ENCODE measurements at places on chromosomes 1 and 21.
A peak's percentile ranks its signal among the peaks of the same experiment; 100 is the strongest.

DNA sequence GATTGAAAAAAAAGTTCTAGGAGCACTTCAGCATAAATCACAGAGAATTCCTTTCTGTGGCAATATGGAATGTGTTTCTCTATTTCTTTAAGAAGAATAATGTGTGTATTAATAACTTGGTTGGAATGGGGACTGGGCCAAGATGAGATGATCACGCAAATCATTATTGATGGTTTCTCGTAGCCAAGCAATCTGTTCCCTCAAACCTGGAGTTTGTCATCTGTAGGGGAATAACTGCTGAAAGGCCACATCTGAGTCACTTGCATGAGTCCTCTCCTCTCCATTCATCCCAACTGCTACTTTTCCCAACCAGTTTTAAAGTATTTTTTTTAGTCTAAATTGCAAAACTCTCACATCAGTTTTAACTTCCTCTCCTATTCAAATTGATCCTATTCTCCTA is 480.4 kb downstream of the PLPP3 start:
- DNase-seq: no peak

GRCh38 chr1:97647776-97648175 is 273.1 kb downstream of the DPYD start:
- DNase-seq: no peak

- DNase-seq: no peak
These were observed 93.5 kb downstream of the PGBD5 start for GRCh38 chr1:230332575-230333066.

- peak; percentile 99 for DNase-seq
These were observed at the start of gene TMEM9 for GRCh38 chr1:201154389-201155165. Gene TMEM9 (minus strand): TSS chr1:201154474. CDS start chr1:201153923, 551 bp downstream.

GRCh38 chr1:40783001-40783905 is at the start of gene KCNQ4:
Gene KCNQ4 (plus strand): TSS chr1:40783787. CDS start chr1:40784094, 307 bp downstream.
- DNase-seq: peak; percentile 68

DNA sequence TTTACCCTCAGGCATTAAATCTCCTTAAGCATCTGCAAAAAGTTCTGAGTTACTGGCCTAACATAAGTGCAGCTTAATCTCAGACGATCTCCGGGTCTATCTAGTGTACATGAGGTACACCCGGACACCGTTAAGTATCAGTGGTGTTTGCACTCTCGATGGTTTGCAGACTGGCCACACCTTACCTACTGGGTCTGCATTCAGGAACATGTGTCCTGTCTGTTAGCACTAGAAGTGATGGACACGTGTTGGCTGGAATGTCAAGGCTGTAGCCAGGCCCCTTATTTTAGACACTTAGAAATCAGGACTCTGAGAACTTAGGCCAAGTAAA is 783 bp upstream of the AGL start:
- no peak for DNase-seq

GRCh38 chr1:203626910-203627246 is 246 bp downstream of the ATP2B4 start:
- peak; percentile 60 for DNase-seq

DNA sequence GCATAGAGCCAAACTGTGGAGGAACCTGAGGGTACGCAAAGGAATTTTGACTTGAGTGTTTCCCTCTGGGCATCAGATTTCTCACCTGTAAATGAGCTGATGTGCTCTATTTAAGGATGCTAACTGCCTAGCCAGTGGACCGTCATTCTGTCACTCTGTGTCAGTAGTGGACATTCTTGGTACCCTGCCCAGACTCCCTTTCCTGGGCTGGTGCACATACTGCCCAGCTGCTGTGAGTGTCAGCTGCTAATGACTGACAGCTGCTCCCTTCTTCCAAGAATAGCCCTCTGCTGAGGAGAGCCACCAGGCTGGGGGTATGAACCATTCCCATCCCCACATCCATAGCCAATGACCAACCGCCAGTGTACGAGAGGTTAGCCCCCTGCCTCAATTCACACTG is 193.1 kb upstream of the DAB1 start:
- DNase-seq: no peak

DNA sequence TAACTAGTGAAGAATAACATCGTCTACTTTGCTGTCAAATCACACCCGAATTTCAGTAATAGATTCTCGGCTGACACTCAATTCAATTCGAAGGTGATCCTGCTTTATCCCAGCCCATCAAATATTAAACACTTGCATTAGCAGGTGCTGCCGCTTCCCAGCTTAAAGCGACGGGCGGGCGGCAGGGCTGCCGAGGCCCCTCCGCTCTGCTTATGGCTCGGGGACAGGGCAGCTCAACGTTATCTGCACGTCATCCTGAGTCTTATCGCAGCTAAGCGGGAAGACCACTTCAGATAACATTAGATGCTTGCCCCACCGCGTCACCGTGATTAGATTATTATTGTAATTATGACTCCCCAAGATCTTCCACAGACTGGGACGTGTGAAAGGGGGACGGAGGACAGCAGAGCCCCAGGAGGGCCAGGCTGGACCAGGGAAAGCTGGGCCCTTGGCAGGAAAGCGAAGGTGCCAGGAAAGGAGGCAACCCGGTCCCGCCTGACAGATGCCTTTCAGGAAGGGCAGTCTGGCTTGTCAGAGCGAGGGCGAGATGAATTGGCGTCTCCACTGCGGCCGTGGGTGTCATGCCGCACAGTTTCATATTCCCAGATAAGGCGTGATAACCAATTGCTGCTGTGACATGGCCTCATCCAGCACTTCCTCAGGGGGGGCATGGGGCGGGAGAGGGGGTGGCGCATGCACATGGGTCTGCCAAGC is 37.0 kb downstream of the DMAP1 start:
- DNase-seq: no peak

- DNase-seq: no peak
These were observed 2.9 kb upstream of the DIP2A start for GRCh38 chr21:46455575-46456385.

DNA sequence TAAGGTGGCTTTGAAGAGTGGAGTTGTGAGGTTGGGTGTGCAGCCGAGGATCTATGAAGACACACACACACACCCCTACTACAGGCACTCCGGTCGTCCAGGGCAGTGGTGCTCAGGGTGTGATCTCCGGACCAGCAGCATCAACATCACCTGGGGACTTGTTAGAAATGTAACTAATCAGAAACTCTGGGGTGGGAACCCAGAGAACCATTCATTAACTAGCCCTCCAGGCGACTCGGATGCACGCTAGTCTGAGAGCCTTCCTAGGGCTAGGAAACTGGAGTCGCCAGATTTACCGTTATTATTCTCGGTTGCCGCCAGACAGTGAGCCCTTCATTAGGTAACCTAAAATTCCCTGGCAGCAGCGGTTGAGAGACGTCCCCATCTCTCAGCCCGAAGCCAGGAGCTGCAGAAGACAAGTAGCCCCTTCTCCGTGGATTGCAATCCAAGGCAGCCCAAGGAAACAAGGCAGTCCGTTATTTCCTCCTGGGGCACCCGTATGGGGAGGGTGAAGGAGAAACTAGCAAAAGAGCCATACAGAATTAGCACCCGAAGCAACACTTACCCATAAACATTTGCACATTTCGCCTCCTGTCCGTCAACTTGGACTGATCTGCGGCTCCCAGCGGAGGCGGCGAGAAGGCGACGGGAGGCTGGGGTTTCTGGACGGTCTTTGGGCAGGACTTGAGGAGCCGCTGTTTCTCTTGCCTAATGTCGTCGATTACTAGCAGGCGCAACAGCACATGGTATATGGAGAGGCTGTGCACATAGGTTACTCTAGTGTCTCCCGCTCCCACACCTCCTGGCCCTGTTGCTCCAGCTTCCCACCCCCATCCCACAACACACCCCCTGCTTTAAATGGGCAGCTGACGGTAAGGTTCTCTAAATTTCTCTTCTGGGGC is 2.9 kb upstream of the CCN1 start:
- DNase-seq: no peak

GRCh38 chr1:208179263-208179816 is 64.8 kb downstream of the PLXNA2 start:
- DNase-seq: no peak
